Right lobe of liver (tissue), 6 donors: ENCODE measurements at places on chromosomes 16 and 17.

DNA sequence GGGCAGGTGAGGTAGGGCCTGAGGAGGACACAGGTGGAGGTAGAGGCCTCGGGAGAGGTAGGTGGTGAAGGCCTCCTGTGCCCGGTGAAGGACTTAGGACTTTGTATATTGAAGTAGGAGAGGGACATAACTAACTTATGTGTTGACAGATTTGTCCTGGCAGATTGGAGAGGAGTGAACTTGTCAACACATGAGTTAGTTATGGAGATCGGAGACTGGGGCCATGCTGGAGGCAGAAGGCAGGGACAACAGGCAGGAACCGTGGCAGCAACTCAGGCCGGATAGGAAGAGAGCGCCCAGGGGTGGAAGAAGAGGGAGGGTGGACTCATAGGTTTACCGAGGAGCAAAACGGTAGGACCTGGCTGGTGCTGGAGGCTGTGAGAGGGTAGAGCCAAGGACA lies 18.4 kb downstream of the GLP2R start:
- no peak for DNase-seq

GRCh38 chr17:40219594-40220338 lies 662 bp downstream of the WIPF2 start:
- no peak for DNase-seq

- peak; percentile 70 for DNase-seq
Observed at GRCh38 chr16:57600048-57600835, 28.2 kb upstream of the ADGRG1 start.

- no peak for DNase-seq
Observed at GRCh38 chr16:66520406-66521170, 29.3 kb downstream of the TK2 start.

GRCh38 chr16:35598696-35599332 lies 2139.4 kb downstream of the TP53TG3F start:
- DNase-seq, result no peak
